Activated T-helper 9 cell treated with anti-CD3 and anti-CD28 coated beads, Interleukin-2, amount 50 U/mL, for 16 hours (primary cell): ENCODE measurements at places on chromosomes 6 and 20.
A peak's percentile ranks its signal among the peaks of the same experiment; 100 is the strongest.

GRCh38 chr6:95768539-95768938 lies 191.2 kb downstream of the MANEA start:
- no peak for DNase-seq

DNA sequence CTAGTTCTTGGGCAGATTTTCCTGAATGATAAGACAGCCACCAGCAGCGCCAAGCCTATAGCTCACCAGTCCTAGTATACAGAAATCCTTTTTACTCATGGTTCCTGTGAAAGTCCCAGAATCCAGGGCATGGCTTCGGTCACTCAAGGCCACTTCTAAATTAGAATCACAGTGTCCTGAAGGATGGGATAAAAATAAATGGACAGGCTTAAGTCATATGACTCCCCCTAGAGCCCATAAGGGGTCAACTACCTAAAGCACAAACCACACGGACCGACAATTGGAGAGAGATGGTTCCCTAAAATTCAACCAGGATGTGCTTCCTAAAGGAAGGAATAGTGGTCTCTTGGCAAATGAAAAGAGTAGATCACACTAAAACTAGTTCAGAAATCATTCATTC lies 404.1 kb upstream of the PLCB4 start:
- no peak for DNase-seq

DNA sequence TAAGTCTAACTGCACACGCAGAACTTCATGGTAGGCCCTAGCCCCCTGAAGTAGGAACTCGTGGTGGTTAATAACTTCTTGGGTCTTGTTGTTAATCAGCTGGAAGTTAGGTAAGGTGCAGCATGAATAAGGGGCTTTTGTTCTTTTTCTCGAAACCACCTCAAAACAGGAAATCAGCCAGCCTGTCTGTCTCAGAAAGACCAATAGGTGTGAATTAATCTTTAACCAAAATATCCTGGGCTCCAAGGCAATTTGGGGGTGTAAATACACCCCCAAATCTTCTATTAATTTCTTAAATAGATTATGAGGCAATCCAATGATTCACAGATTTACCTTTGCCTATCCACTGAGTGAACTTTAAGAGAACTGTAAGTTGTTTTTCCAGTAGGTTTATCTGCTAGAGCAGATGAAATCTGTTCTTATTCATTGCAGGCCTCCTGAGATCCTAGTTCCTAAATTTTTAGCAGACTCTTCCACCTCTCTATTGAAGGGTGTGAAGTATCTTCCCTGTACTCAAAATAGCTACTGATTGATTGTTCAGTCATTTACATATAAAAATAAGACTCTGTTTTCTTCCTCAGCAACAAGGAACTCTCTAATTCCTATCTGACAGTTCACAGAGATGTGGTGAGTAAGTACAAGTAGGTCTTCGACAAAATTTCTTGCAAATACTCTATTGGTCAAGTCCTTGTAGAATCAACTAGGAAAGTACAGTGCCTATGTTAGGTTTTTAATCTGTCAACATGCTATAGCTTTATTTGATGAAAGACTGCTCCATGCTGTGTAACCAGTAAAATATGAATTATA lies 427.1 kb upstream of the NOX3 start:
- no peak for DNase-seq

DNA sequence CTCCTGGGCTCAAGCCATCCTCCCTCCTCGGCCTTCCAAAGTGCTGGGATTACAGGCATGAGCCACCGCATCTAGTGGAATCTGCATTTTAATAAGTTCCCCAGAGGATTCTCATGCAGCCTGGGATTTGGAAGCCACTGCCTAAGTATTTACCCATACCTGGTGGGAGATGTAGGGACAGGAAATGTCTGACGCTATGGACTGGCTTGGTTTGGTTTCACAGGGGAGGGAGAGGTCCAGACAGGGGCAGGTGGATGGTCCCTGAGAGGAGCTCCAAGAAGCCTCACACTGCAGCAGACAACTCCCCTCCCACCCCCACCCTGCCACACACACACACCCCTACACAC lies 4.4 kb downstream of the VSTM2L start:
- DNase-seq = no peak

GRCh38 chr20:14009208-14009607 lies 13.9 kb downstream of the MACROD2 start:
- DNase-seq = no peak

GRCh38 chr6:113394216-113394615 lies 462.9 kb upstream of the MARCKS start:
- DNase-seq = no peak

DNA sequence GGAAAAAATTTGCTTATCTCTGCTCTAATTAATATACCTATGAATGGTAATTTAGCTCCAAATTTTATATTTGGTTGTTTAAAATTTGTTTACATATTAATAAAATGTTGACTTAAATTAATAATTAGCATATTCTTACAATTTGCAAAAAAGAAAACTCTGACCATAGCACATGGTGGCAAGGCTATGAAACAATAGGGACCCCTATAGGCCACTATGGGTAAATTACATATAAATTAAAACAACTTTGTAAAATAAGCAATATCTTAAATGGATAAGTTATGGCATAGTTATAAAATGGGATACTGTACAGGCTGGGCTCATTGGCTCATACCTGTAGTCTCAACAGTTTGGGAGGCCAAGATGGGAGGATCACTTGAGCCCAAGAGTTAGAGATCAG lies 76.0 kb downstream of the MKKS start:
- DNase-seq = no peak

DNA sequence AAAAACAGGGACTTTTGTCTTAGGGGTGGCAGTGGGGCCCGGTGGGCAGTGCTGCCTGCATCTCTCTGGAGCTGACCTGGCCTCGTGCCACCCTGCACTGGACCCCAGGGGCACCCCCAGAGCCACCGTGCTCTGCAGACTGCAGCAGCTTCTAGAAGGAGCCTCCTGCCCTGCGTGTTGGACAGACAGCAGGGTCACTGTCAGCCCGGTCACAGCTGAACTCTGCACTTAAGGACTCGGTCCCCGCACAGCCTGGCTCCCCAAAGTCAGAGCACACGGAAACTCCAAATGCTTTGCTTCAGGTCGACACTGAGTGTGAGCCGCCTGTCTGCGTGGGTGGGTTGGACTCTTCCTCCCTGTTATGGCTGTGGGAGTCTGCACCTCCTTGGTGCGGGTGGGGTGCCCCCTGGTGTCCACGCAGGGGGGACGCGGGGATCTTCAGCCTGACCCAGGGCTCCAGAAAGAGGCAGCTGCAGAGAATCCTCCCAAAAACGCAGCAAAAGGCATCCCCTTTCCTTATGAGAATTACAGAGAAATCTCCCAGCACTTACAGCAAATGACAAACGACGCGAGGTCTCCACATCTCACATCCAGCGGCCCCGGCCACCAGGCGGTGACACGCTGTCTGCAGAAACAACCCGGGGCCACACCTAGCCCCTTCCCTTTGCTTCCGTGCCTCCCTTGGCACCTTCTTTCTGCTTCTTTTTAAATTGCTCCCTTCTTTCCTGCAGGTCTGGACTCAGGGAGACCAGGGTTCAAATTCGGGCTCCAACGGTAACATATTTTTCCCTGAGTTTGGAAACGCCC lies 36.3 kb upstream of the DACT2 start:
- no peak for DNase-seq

DNA sequence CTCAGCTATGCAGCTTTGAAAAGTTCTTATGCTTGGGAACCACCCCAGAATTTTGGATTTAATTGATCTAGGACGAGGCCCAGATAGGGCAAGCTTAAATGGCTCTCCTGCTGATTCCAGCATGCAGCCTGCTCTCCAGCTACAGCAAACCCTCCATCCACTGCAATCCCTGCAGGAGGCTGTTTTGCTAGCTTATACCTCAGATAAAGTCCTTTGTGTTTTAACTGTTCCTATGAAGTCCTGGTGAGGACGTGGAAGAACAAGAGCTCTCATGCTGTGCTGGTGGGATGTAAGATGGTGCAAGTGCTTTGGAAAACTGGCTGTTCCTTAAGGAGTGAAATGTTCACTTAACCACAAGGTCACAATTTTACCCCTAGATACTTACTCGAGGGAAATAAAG lies 25.5 kb upstream of the NXT1 start:
- no peak for DNase-seq

DNA sequence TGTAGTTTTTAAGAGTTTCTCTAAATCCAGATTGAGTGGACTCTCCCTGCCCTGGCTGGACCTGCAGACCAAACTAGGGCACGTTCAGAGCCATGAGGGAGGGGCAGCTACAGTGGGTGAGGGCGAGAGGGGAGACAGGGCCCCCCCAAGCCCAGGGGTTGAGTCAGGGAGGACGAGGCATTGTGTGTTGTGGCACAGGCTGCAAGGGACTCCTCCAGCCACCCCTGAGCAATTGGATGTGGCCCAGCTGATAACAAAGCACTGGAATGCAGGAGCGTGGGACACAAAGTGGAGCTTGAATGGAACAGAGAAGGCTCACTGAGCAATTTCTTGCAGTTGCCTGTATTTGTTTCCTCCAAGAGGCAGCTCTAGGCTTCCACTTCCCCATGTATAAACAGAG lies 43.5 kb upstream of the MYL9 start:
- DNase-seq = no peak

- DNase-seq = no peak
These were observed 261.5 kb downstream of the EYA4 start for GRCh38 chr6:133502441-133503335.

DNA sequence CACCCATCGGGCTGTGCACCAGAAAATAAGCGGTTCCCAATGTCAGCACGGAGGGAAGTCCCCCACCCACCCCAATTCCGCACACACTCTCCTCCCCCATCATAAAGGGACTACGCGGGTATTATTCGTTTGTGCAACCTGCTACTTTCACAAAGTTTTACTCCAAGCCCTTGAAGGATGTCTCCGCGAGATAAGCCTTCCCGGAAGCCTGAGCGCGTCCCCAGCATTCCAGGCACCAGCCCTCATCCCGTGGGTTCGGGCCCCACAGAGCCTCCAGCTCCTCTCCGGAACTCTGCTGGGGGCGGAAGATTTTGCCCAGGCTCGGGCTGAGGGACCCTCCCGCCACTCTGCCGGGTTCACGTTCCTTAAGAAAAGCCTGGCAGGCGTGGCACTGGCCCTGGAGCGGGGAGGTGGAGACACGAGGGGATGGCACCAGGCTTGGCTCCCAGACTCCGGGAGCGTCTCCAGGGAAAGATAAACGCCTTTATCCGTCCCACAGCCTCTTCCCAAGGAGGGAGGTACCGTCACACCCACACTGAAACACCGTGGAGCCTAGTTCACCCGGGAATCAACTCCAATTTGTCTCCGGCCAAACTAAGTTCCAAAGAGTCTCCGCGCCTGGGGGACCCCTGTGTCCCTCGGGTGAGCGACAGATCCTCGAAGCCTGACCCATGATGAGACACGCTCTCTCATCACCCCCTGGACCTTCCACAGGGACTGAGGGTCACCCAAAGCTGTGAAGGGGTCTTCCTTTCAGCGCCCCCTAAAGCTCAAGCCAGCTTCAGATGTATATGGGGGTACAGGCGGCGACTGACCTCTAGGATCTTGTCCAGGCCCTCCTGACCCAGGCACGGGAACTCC lies 934 bp downstream of the KCNK5 start:
- DNase-seq = peak; percentile 17

- no peak for DNase-seq
These were observed 4.5 kb downstream of the PI3 start for GRCh38 chr20:45179166-45179565.

- no peak for DNase-seq
These were observed 14.4 kb upstream of the TRIB3 start for GRCh38 chr20:366041-366718.

GRCh38 chr6:27081931-27082330 lies 165.6 kb upstream of the PRSS16 start:
- no peak for DNase-seq

- no peak for DNase-seq
These were observed 8.2 kb upstream of the VEGFA start for GRCh38 chr6:43761666-43762409.

DNA sequence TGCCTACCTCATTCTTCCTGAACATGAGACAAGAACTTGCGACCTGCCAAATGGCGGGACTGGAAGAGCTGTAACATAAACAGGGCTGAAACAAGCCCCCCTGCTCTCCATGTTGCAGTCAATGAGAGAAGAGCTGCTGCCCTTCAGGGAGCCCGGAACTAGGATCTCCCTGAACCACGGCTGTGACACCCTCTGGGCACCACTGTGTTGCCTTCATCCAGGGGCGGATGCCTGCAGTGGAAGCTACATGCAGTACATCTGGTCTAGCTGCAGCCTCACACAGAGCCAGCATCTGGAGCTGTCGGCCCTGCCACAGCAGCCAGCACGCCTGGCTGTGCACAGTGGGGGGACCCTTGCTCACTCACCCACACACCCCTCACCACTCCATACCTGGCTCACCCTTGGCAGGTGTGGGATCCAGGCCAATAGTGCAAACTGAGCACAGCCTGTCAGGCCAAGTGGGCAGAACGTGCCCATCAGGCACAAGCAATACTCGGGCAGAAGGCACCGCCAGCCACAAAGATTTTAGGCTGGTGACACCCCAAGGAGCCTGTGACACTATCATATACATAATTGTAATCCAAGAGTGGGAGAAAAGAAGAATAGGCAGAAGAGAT lies 451.3 kb downstream of the HTR1B start:
- no peak for DNase-seq

DNA sequence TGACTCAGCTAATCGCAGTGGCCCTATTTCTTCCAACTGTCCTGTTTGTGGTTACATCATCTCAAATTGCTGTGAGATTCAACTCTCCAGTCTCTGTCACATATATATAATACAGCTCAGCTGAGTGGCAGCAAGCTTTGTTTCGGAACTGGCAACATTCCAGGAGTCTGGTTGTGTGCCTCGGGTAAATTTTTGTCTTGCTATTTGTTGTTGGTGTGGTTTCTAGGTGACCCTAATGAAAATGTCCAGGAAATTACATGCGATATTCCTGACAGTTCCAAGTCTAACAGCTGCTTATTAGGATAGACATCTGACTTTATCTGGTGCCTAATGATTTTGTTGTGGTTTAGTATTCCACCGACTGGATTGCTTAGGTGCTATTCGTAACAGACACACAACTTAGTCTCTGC lies 581.8 kb downstream of the CD109 start:
- DNase-seq = no peak

DNA sequence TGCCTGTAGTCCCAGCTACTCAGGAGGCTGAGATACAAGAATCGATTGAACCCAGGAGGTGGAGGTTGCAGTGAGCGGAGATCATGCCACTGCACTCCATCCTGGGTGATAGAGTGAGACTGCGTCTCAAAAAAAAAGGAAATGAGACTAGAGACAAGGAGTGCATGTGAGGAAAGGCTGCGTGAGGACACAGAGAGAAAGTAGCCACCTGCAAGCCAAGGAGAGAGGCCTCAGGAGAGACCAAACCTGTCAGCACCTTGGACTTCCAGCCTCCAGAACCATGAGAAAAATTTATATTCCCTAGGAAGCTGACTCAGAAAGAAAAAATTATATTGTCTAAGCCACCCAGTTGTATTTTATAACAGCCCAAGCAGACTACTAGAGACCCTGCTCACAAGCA lies 7.4 kb upstream of the BEND3 start:
- no peak for DNase-seq

GRCh38 chr6:25829375-25829774 lies 2.5 kb downstream of the SLC17A1 start:
- no peak for DNase-seq

- DNase-seq = no peak
These were observed 109.7 kb downstream of the BFSP1 start for GRCh38 chr20:17421493-17421892.

- no peak for DNase-seq
These were observed 497.1 kb downstream of the CD83 start for GRCh38 chr6:14614631-14615030.

GRCh38 chr6:91490671-91491301 lies 903.9 kb upstream of the MAP3K7 start:
- DNase-seq = no peak
